Naive thymus-derived CD8-positive, alpha-beta T cell (primary cell): ENCODE measurements at places on chromosomes 7 and 10.

- no peak for DNase-seq
Observed at GRCh38 chr10:99532687-99533495, at the start of gene NKX2-3. Gene NKX2-3, plus strand, starts transcription at chr10:99532942. Its CDS starts 190 bp downstream, at chr10:99533132.

DNA sequence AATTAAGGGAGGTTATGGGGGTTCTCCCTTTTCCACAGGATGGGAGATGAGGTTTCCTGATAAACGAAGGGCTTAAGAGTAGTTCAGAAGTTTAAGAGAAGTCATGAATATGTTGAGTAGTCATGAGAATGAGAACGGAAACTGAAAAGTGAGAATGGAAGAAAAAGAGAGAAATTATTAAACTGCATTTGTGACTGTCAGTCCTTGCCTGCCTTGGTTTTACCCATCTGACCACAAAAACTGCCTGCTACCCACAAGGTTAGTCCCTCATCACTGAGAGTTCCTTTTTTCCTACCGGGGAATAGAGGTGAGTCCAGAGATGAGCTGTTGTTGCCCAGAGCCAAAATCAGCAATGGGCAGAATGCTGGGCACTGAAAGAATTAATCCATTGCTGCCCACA lies 174.1 kb upstream of the BET1 start:
- DNase-seq, result no peak

DNA sequence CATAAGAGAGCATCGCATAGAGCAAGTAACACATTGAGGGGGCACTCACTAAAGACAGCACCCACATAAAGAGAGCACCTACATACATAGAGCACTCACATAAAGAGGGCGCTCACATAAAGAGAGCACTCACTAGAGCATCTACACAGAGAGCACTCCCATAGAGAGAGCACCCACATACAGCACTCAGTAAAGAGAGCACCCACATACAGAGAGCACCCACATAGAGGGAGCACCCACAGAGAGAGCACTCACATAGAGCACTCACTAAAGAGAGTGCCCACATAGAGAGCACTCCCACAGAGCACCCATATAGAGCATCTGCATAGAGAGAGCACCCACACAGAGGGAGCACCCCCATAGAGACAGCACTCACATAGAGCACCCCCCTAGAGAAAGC lies 47.8 kb downstream of the INSIG1 start:
- no peak for DNase-seq

DNA sequence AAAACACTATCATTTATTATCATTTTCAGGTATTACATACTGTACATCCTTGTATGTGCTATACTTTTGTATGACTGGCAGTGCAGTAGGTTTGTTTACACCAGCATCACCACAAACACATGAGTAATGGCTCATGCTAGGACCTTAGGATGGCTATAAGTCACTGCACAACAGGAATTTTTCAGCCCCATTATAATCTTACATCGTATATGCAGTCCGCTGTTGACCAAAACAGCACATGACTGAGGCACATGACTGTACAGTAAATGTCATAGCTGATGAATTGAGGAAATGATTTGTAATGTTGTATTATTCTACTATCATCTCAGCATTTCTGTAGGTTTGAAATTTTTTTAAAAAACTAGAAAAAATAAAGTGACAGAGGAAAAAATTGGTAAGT lies 38.6 kb downstream of the BPGM start:
- DNase-seq, result no peak

DNA sequence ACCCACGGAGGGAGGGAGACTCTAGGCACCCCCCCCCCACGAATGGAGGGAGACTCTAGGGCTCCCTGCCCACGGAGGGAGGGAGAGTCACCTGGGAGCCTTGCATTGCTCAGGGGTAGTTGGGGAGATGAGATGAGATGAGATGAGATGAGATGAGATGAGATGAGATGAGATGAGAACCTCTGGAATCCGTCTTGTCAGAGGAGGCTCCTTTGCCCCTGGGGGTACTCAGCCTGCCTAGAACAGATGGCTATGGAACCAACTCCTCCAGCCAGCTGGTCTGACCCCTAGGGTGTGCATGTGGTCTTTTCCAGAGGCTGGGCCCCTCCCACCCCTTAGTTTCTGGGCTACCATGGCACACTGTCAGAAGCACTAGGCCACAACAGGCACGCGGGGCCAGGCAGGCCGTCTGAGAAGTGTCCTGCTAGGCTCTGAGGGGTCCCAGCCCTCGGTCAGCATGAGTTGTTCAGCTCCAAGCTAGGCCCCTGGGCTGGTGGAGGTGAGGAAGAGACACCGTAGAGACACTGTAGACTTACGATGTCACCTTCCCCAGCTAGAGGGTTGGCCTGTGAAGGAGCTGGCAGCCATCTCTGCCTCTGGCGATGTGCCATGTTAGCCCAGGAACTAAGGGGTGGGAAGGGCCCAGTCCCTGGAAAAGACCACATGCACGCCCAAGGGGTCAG lies 8.8 kb downstream of the TSPAN15 start:
- DNase-seq, result no peak

DNA sequence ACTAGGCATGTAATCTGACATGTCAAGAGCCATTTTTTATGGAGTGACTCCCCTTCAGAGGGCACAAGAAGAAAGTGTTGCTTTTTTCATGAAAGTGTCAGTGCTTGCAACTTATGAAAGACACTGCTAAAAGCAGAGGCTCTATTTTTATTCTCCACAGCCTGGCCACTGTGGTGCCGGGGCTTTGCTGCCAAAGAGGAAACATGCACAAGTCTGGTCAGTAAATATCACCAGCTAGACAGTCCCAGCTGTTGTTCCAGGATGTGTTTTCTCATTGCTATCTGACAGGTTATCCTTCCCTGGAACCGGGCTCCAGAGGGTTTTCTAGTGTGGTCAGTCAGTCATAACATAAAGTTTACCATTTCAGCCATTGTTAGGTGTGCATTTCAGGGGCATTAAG lies 180.7 kb upstream of the PITRM1 start:
- no peak for DNase-seq

DNA sequence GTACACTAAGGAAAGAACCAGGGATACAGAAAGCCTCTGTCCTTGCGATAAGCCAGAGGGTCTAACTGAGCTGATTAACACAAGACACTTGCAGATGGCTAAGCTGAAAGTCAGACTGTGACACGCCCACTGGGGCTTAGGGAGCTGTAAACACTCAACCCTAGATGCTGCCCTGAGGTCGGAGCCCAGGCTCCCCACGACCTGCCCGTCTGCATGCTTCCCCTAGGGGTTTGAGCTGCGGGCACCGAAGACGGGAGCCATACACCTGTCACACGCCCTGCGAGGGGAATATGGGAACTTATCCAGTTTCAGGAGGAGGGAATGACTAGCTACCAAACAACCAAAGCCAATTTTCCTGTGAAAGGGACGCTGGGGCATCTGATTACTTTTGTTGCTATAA lies 96.0 kb downstream of the HTR5A start:
- DNase-seq, result no peak
